Smooth muscle cell of trachea (primary cell): ENCODE measurements at places on chromosomes 5 and 9. TPM values are rescaled to one million over a fixed set of nuclear protein-coding genes. Genes with fewer than 3 reads are reported as not detected.

The OXCT1 gene
- total RNA-seq = 35.2 and 57.5 TPM in 2 replicates

The SYK gene
- not detected in 2 replicates for total RNA-seq

The CYLC2 gene
- not detected in 2 replicates for total RNA-seq

The SLC4A9 gene
- total RNA-seq = not detected in 2 replicates

The GPR151 gene
- total RNA-seq = not detected in 2 replicates

The CCNO gene
- total RNA-seq = 0.17 TPM in 1 of 2 replicates, not detected in the other

The RHOBTB3 gene
- total RNA-seq = 172 and 187 TPM in 2 replicates

The SLC36A2 gene
- not detected in 2 replicates for total RNA-seq

The MRPS2 gene
- 9.9 and 22.7 TPM in 2 replicates for total RNA-seq

The FST gene
- 39.2 and 73.6 TPM in 2 replicates for total RNA-seq

The IL3 gene
- total RNA-seq = not detected in 2 replicates

The MELK gene
- 5.3 and 35.3 TPM in 2 replicates for total RNA-seq

The SPINK6 gene
- total RNA-seq = not detected in 2 replicates

The FAM78A gene
- 0.29 and 0.66 TPM in 2 replicates for total RNA-seq

The IFNA13 gene
- not detected in 2 replicates for total RNA-seq

The PRSS3 gene
- 11.1 and 13.2 TPM in 2 replicates for total RNA-seq

The LRRC19 gene
- total RNA-seq = not detected in 2 replicates

The N4BP3 gene
- total RNA-seq = 1.7 and 2.2 TPM in 2 replicates

The SPARC gene
- 525 and 1,480 TPM in 2 replicates for total RNA-seq

The TRIO gene
- 296 and 319 TPM in 2 replicates for total RNA-seq

The TAF1L gene
- total RNA-seq = under 0.01 TPM in 2 replicates

The SLC28A3 gene
- 0.15 and 0.50 TPM in 2 replicates for total RNA-seq

The SPATA31C1 gene
- not detected in 2 replicates for total RNA-seq

The PCDHAC2 gene
- total RNA-seq = under 0.01 TPM in 1 of 2 replicates, not detected in the other

The ALDH1A1 gene
- 10.8 and 17.9 TPM in 2 replicates for total RNA-seq

The PCDHA9 gene
- under 0.01 TPM in 2 replicates for total RNA-seq

The CD274 gene
- 3.2 and 3.3 TPM in 2 replicates for total RNA-seq

The GARIN3 gene
- not detected in 2 replicates for total RNA-seq

The PCDHB14 gene
- total RNA-seq = 0.15 and 1.2 TPM in 2 replicates

The SMIM33 gene
- total RNA-seq = not detected in 2 replicates

The UGT3A2 gene
- not detected in 2 replicates for total RNA-seq

The NPR3 gene
- total RNA-seq = 82.2 and 123 TPM in 2 replicates

The C9 gene
- under 0.01 TPM in 1 of 2 replicates, not detected in the other for total RNA-seq

The PDE6A gene
- not detected in 2 replicates for total RNA-seq

The CDH9 gene
- not detected in 2 replicates for total RNA-seq

The TOPORS gene
- total RNA-seq = 24.5 and 35.5 TPM in 2 replicates

The ADRB2 gene
- 1.3 and 2.2 TPM in 2 replicates for total RNA-seq

The GRM6 gene
- total RNA-seq = not detected in 2 replicates

The CDKN2B-AS1 gene
- 4.5 and 10.9 TPM in 2 replicates for total RNA-seq

The C9orf50 gene
- total RNA-seq = 0.17 and 0.44 TPM in 2 replicates

The SLC6A18 gene
- total RNA-seq = not detected in 2 replicates

The FOXD4 gene
- total RNA-seq = 0.17 TPM in 1 of 2 replicates, not detected in the other

The LCN1 gene
- total RNA-seq = not detected in 2 replicates

The RANBP3L gene
- total RNA-seq = not detected in 2 replicates

The EQTN gene
- not detected in 2 replicates for total RNA-seq

The ZNF782 gene
- total RNA-seq = 4.0 and 4.7 TPM in 2 replicates

The LCP2 gene
- not detected in 2 replicates for total RNA-seq

The NDOR1 gene
- total RNA-seq = 5.1 and 6.8 TPM in 2 replicates

The KCNV2 gene
- not detected in 2 replicates for total RNA-seq

The SCGB3A2 gene
- not detected in 2 replicates for total RNA-seq

The MAPKAP1 gene
- total RNA-seq = 98.9 and 113 TPM in 2 replicates

The BHMT2 gene
- 6.4 and 11.1 TPM in 2 replicates for total RNA-seq
